Stimulated activated CD4-positive, alpha-beta T cell treated with anti-CD3 and anti-CD28 coated beads, Interleukin-4, amount 100 ng/mL, for 1 hour (primary cell): ENCODE measurements at places on chromosomes 13 and 19.

GRCh38 chr19:35030257-35031071 lies at the start of gene SCN1B:
SCN1B (plus strand) TSS chr19:35030470; CDS start chr19:35030821, 351 bp downstream.
- peak; percentile 75 for DNase-seq

DNA sequence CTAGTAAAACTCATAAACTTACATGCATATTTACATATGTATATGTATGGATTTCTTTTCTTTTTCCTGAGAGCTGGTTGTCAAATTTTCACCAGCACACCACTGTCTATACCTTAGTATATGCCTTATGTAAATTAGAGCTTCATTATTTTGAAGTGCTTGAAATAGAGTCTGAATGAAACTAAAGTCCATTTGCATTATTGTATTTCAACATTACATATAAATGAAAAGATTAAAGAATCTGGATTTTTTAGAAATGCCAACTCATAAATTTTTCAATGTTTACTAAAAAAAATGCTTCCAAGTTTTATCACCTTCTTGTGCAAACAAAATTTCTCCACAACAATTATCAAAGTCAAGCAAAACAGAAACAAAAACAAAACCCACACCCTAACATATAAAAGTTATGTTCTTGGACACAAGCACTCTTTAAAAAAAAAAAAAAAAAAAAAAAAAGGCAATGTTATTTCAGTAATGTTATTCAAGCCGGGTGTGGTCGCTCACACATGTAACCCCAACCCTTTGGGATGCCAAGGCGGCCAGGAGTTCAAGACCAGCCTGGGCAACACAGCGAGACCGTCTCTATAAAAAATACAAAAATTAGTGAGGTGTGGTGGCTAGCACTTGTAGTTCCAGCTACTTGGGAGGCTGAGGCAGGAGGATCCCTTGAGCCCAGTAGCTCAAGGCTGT lies 18.3 kb downstream of the MED26 start:
- no peak for DNase-seq

DNA sequence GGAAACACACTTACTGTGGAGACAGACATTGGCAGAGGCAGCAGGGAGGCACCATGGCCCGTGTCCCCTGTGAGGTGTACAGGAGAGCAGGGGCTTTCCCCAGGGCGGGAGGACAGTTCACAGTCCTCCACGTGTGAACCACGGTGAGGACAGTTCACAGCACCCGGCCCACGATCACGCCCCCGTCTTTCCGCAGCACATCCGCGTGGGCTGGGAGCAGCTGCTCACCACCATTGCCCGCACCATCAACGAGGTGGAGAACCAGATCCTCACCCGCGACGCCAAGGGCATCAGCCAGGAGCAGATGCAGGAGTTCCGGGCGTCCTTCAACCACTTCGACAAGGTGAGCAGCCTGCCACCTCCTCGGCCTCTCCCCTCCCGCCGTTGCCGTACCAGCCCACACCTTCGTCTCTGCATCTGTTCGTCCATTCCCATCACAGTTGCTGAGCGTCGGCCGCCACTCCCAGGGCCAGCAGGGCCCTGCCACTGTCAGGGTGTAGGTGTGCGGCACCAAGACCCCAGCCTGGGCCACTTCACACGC lies 17.4 kb downstream of the CAPN12 start:
- no peak for DNase-seq

GRCh38 chr19:4172861-4173473 lies 9.4 kb downstream of the SIRT6 start:
- DNase-seq: peak; percentile 74

- DNase-seq: no peak
Measured at GRCh38 chr13:89925107-89925506, 1422.4 kb upstream of the MIR17HG start.
